Activated naive CD4-positive, alpha-beta T cell treated with anti-CD3 and anti-CD28 coated beads, Interleukin-2, amount 10 ng/mL, durations not matched to agents 7 days and 5 days (primary cell): ENCODE measurements at places on chromosomes 2 and 18.

- DNase-seq = no peak
Measured at GRCh38 chr2:56933976-56934375, 750.2 kb downstream of the CCDC85A start.

- no peak for DNase-seq
Measured at GRCh38 chr2:35104309-35104708, 1251.3 kb upstream of the CRIM1 start.

GRCh38 chr2:133266041-133266925 is 302.0 kb downstream of the NCKAP5 start:
- DNase-seq = no peak

DNA sequence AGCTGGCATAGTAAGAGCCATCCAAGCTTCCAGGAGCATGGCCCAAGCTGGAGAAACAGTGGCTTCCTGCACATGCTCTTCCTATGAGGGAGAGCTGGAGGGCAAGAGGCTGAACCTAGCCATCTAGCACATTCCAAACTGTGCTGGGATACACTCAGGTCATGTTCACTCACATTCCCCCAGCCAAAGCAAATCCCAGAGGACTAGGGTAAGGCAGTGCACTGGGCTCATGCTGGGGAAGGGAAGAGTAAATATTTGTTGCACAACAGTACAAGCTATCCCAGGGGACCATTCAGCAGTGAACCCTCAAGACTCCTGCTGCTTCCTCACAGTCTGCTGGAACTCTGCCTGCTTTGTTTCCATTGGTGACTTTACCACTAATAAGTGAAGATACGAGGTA is 20.7 kb upstream of the GYPC start:
- DNase-seq = no peak

GRCh38 chr2:117980783-117981676 is 32.8 kb downstream of the CCDC93 start:
- DNase-seq = no peak

- DNase-seq = no peak
Measured at GRCh38 chr18:56139372-56139771, 499.0 kb downstream of the TXNL1 start.

- DNase-seq = no peak
Measured at GRCh38 chr2:54840559-54841468, 117.4 kb downstream of the EML6 start.

- no peak for DNase-seq
Measured at GRCh38 chr2:98488252-98488651, 43.6 kb downstream of the INPP4A start.

DNA sequence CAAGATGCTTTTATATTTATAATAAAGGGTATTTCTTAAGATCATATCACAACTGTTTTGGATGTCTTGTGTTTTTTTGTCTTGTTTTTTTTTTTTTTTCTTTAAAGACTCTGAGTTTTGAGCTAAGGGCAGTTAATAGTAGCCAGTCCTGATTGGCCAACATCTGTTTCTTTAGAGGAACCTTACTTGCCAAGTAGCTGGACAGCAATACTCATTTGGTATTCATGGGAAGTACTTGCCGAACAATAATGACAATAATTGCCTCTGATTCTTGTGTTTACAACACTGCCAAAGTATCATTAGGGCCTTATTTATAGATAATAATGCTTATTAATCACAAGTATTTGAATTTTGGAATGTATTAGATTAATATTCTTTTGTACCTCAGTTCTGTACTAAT is 17.1 kb upstream of the POU3F3 start:
- DNase-seq = no peak

DNA sequence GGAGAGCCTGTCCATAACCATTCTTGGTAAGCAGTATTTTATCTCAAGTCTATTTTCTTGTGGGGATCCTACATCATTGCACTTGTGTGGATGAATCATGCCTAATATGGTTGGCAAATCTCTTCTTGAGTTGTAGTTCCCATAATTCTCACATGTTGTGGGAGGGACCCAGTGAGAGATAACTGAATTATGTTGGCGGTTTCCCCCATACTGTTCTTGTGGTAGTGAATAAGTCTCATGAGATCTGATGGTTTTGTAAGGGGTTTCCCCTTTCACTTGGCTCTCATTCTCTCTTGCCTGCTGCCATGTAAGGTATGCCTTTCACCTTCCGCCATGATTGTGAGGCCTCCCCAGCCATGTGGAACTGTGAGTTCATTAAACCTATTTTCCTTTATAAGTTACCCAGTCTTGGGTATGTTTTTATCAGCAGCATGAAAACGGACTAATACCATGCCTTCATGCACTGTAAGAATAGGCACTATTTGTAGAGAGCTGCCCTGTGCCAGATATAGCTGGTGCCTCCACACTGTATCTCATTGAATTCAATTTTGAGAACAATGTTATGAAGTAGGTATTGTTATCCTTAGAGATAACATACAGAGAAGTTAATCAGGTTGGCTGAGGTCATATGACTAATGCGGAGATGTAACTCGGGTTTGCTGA is 148.3 kb downstream of the PLCL1 start:
- DNase-seq = no peak

DNA sequence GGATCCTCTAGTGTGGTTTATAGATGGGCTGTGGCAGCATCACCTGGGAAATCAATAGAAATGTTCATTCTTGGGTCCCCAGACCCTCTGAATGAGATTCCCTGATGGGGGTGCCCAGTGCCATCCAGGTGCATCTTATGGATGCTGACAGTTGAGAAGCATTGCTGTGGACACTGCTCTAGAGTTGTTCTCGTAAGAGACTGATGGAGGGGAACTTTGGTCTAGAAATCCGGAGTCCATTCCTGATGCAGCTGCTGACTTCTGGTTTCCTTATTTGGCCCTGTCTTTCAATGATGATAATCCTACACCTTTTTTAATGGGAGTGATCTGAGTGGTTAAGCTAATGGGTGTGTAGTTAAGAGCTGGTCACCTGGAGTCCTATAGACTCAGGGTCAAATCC is 28.3 kb upstream of the E2F6 start:
- DNase-seq = no peak

- DNase-seq = no peak
Measured at GRCh38 chr2:160505256-160505655, 11.6 kb upstream of the RBMS1 start.

DNA sequence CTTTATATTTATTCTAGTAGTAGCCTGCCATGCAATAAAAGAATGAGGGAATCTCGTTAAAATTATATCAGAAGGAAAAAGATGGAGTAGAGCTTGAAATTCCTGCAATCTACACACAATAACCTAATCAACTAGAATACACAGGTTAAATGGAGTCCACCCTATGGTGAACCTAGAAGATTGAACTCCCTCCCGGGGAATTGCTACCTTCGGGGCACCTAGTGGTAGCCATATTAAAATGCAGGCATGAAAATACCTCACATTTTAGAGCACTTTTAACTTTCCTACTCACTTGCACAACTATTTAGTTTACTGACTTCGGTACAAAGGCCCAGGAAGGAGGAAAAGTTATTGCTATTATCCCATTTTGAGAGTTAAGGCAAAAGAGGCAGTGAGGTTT is 174.5 kb downstream of the SS18 start:
- DNase-seq = no peak

DNA sequence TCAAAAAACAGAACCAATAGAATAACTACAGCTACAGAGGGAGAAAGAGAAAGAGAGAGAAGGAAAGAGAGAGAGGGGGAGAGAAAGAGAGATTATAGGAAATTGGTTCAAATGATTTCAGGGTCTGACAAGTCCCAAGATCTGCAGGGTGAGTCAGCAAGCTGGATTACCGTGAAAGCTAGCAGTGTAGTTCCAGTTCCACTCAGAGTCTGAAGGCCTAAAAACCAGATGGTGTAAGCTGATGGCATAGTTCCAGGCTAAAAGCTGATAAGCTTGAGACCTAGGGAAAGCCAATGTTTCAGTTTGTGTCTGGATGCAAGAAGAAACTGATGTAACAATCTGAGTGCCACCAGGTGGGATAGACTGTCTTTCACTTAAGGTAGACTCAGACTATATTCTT is 397.7 kb downstream of the TRIB2 start:
- DNase-seq = no peak

GRCh38 chr18:22509423-22509822 is 91.7 kb upstream of the CTAGE1 start:
- no peak for DNase-seq

- DNase-seq = peak; percentile 36
Measured at GRCh38 chr2:234464291-234464645, 32.6 kb downstream of the ARL4C start.

GRCh38 chr2:18475884-18476283 is 84.6 kb downstream of the RDH14 start:
- DNase-seq = no peak

DNA sequence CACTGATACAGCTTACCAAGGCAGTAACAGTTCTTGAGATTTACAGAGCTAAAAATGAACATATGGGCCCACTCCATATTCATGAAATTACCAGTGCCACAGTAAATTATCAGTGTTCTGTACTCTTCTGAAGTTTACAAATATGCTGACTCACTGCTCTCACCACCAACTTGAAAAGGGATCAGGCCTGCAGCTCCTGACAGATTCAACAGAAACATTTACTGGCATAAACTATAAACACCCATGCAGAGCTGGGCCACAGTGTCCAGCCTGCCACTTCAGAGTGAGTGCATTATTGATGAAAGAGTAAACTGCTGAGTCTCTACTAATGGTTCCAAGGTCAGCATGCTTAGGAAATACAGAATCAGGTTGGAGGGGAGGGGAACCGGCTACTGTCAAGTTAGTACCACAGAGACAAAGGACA is 83.1 kb downstream of the FARSB start:
- DNase-seq = no peak

- no peak for DNase-seq
Measured at GRCh38 chr2:151191001-151191400, 70.7 kb downstream of the RBM43 start.

DNA sequence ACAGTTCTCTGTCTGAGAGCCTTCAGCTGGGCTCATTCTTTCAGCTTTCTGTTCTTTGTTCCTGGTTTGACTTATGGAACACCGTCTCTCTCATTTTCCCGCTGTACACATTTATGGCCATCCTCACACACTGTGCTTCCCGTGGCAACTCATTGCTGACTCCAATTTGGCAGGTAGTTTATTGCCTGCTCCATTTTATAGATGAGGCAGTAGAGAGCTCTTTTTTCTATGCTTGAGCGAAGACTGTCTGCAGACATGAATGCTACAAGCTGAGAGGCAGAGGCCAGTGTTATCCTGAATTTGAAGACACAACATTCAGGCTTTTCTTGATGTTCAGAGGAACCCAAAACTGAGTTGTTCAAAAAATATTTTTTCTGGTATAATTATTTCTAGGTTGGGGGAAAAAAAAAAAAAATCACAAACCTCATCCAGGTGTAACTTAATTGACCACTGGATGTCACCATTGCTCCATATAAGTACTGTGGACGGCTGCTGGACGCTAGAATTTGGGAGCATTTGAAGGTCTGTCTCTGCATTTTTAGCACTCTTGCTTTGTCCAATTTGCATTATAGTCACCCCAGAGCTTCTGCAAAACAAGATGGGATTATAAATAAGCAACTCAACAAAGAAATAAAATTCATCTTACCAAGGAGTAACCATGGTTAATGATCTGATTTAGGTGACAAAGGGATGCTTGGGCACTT is 83.5 kb downstream of the HRH4 start:
- DNase-seq = no peak

GRCh38 chr2:10561288-10562035 is 113.3 kb upstream of the ODC1 start:
- DNase-seq = no peak

GRCh38 chr2:42510608-42511243 is 16.9 kb upstream of the KCNG3 start:
- DNase-seq = no peak

DNA sequence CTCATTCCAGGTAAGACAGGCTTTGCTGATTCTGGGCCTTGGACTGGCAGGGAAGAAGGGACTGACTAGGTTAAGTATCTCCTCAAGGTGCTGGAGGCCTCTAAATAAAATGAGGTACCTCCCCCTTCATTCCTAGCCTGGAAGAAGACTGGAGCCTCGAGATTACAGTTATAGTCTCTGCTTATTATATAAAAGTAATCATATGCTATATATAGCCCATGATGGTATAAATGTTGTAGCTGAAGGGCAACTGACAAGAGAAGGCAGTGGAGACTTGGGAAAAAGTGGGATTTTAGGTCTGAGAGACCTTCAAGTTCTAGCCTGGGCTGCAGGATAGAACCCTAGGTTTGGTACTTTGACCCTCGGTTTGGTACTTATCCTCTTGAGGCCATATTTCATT is 248.3 kb downstream of the PLCL1 start:
- DNase-seq = no peak

DNA sequence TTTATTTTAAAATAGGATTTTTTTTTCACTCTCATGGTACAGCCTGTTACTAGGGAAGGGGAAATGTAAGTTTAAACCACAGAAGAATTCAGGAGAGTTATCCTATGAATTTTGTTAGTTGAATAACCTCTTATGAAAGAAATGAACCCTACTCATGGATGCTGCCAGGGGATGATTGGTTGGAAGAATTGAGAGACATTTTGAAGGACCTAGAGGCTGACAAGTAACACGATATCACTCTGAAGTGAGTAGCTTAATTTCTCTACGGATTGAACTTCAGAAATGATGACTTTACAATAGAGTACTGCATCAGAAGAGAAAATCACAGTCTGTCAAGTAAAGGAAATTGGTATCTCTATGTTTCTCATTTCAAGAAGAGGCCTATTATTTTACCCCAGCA is 1346.2 kb downstream of the SUCLG1 start:
- DNase-seq = no peak

DNA sequence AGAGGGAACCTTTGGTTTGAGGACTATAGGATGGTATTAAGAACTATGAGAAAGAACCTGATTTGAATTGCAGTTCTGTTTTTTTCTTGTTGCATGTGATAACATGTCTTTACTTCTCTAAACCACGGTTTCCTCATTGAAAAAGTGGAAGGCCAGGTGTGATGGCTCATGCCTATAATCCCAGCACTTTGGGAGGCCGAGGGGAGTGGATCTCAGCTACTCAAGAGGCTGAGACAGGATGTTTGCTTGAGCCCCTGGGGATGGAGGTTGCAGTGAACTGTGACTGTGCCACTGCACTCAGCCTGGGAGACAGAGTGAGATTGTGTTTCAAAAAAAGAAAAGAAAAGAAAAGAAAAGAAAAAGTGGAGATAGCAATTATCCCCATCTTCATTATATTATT is 32.3 kb downstream of the SCN9A start:
- DNase-seq = no peak

- no peak for DNase-seq
Measured at GRCh38 chr2:149077861-149078260, 39.4 kb downstream of the LYPD6B start.

GRCh38 chr2:204776781-204777559 is 231.7 kb downstream of the PARD3B start:
- no peak for DNase-seq

- no peak for DNase-seq
Measured at GRCh38 chr18:10295751-10296150, 158.7 kb upstream of the APCDD1 start.
